Neural crest cell (in vitro differentiated cells): ENCODE measurements at places on chromosomes 16 and 17.

GRCh38 chr17:29557739-29558116, 9.1 kb downstream of the ABHD15 start:
- DNase-seq: no peak

DNA sequence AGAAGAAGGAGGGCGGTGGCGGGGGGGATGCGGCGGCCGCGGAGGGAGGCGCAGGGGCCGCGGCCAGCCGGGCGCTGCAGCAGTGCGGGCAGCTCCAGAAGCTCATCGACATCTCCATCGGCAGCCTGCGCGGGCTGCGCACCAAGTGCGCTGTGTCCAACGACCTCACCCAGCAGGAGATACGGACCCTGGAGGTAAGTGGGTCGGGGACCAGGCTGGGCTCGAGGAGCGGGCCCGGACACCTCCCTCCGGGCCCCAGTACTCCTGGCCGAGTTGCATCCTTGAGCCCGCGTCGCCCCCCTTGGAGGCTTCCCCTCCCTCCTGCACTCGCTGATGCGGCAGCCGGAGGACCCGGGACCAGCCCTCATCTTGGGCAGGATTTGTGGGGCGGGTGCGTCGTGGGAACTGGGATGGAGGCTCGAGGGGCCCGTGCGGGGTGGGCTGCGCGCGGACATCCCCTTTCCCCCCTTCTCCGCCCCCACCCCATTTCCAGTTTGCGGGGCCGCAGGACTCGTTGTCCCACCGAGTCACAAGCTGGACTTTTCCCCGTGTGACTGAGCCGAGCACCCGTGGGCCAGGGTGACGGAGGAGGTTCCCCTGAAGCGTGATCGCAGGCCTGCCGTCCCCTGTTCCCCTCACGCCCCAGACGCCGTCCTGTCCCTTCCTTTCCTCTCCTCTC, 572 bp downstream of the KSR1 start:
- DNase-seq: peak; percentile 12

DNA sequence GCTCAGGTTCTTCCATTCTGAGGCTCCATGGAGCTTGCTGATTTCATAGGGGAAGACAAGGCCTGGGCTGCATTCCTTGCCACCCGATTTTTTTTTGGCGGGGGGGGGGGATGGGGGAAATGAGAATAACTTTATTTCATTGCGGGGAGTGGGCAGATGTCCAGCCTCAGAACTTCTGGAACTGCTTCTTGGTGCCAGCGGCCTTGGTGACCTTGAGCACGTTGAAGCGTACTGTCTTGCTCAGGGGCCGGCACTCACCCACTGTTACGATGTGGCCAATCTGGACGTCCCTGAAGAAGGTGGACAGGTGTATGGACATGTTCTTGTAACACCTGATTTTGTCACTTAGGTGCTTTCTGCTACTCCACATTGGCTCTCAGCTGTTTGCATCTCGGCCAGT, 8.3 kb upstream of the CENPT start:
- DNase-seq: no peak

DNA sequence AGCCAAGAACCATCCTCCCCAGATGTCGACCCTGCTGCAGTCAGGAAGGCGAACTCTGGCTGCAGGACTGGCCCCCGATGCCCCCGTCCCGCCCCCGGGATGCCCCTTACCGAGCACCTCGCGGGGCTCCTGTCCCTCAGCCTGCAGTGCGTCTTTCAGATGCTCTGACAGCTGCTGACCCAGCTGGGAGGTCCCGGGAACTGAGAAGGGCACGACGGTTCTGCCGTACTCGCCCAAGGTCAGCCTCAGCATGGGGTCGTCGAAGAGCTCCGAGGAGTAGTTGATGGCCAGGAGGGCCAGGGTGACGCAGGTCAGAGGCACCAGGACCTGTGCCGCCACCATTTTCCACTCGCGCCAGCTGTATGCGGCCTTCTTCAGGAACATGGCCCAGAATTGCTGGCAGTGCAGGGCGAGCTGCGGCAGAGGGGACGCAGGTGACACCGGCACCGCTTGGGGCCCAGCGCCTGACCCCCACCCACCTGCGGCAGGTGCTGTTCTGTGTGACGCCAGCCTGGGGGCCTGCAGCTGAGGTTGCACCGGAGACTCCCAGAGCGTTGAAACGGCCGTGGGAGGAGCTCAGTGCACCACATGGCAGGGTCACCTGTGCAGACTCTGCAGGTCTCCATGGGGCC, 20.1 kb upstream of the RNPS1 start:
- no peak for DNase-seq

GRCh38 chr16:20899477-20900298, 470 bp downstream of the DCUN1D3 start:
- DNase-seq: peak; percentile 3
